ENCODE measurements at places on chromosomes 5 and 9.

DNA sequence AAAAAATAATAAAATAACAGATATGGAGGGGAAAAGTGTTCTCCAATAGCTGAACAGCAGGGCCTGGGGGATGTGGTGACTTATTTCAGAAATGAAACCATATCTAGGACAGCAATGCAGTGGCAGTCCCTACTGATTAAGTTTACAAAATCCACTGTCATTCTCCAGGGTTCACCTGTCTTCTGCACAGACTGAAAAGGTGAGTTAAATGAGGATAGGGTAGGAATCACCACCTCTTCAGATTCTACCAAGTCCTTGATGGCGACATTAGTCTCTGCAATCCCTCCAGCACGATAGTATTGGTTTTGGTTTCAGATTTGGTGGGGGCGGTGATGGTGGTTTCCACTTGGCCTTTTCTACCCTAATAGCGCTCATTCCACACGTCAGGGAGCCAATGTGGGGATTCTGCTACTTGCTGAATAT, 32.3 kb upstream of the NPM1 start:
- DNase-seq = no peak

DNA sequence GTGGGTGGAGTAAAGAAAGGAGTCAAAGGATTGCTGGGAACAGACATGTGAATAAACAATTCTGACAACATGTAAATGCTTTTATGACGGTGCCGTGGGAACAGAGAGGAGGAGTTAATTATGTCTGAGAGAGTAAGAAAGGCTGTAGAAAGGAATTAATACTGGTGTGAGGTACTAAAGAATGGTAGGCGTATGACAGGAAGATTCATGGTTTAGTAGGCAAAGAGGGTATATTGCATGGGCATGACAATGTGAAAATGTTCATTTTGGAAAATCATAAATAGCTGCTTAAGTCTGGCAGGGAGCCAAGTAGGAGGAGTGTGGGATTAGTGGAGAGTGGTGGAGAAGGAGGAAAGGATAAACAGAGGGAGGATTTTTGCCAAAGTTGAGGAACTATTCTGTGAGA, 19.7 kb downstream of the NAA35 start:
- DNase-seq = no peak

DNA sequence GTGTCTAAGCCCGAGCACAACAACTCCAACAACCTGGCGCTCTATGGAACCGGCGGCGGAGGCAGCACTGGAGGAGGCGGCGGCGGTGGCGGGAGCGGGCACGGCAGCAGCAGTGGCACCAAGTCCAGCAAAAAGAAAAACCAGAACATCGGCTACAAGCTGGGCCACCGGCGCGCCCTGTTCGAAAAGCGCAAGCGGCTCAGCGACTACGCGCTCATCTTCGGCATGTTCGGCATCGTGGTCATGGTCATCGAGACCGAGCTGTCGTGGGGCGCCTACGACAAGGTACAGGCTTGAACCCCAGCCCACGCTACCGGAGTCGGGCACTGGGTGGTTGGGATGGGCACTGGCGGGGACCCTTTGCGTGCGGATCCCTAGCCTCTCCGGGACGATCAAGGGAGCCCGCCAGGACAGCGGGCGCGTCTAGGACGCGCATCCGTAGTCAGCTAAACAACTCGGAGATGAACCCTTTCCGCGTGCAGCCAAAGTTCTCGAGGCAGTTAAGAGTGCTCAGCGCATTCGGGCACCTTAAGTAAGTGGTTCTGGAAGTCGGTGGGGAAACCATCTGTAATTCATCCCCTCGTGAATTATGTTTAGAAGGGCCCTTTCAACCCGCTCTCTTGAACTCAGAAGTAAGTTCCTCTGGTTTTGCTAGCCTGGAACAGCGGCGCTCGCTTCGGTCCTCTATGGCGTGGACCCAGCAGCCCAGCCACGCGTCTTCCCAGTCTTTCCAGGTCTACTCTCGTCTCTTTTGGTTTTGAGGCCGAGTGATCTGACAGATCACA, 1.3 kb downstream of the KCNN2 start:
- no peak for DNase-seq

GRCh38 chr5:124337996-124338395, 408.4 kb downstream of the ZNF608 start:
- DNase-seq = no peak

DNA sequence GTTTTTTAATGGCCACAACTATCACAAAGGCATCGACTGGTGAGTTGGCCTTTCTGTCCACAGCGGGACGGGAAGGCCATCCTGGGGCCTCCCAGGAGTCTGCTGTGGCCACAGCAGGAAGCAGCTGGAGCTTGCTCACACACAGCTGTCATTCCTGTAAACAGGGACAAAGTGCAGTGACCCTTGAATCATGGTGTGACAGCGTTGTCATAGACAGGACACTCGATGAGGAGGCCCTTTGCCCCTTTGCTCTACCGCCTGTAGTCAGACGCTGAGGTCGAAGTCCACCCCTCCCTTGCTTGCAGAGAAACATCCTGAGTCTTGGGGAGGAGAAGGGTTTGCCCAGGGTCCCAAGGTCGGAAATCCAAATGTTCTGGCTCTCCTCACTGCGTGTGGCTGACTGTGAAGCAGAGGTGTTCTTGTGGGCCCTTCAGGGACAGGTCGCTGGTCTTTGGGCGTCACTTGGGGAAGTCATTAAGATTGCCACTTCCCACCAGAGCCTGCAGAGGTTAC, 35.1 kb downstream of the NDST1 start:
- DNase-seq = no peak

- no peak for DNase-seq
Measured at GRCh38 chr5:152397581-152397980, 7.5 kb downstream of the NMUR2 start.

Measured in SIG-M5 (cell line).